IMR-90 (cell line): ENCODE measurements at places on chromosomes 5 and 9.
A peak's percentile ranks its signal among the peaks of the same experiment; 100 is the strongest.

GRCh38 chr9:97904725-97905124, 17.6 kb downstream of the TRMO start:
- H3K4me1 ChIP-seq: no peaks in the 10 kb centered on the region
- DNase-seq: no peak
- no peak overlapping the region for H3K27ac ChIP-seq
- no peaks in the 10 kb centered on the region for H3K27me3 ChIP-seq
- peaks cover 8% of the 10 kb centered on the region for H3K36me3 ChIP-seq
- no peak overlapping the region for H3K4me3 ChIP-seq

DNA sequence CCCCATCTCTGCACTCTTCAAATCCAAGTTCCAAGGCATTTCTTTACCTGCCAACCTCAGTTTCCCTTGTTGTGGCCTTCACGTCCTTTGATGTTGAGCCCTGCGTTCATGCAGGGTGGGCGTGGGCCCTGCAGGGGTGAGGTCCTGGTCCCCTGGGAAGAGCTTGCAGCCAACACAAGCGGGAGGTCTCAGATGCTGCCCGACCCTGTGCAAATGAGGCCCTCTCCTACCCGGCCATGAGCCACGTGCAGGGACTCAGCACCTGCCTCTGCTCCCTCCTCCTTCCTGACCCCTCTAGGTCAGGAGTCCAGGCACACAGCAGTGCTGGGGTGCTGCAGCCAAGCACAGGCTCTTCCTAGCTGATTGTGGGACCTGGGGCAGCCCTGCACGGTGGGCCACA, 124.5 kb downstream of the ADAMTS2 start:
- peaks cover 5% of the 10 kb centered on the region for H3K4me1 ChIP-seq
- H3K27ac ChIP-seq: no peak overlapping the region
- H3K36me3 ChIP-seq: peaks cover 5% of the 10 kb centered on the region
- no peak for DNase-seq
- H3K27me3 ChIP-seq: no peaks in the 10 kb centered on the region

GRCh38 chr5:10601246-10602030, 37.6 kb downstream of the ANKRD33B start:
- H3K27ac ChIP-seq: peak overlapping the region; percentile 15; the same call in 1 of the 2 replicates
- H3K4me3 ChIP-seq: no peak overlapping the region
- H3K36me3 ChIP-seq: no peaks in the 10 kb centered on the region
- peak; percentile 91 for DNase-seq
- no peaks in the 10 kb centered on the region for H3K27me3 ChIP-seq

- H3K4me1 ChIP-seq: no peaks in the 10 kb centered on the region
- no peak overlapping the region for H3K4me3 ChIP-seq
- DNase-seq: no peak
- H3K27ac ChIP-seq: no peak overlapping the region
- H3K27me3 ChIP-seq: no peaks in the 10 kb centered on the region
- H3K36me3 ChIP-seq: no peaks in the 10 kb centered on the region
These were observed 679.9 kb downstream of the ISL1 start for GRCh38 chr5:52063186-52063585.

GRCh38 chr5:143249851-143250250, 153.6 kb downstream of the NR3C1 start:
- H3K36me3 ChIP-seq: no peaks in the 10 kb centered on the region
- no peak overlapping the region for H3K4me3 ChIP-seq
- peaks cover 20% of the 10 kb centered on the region for H3K4me1 ChIP-seq
- H3K27ac ChIP-seq: peak overlapping the region; percentile 85; the same call in 1 of the 2 replicates

- H3K27me3 ChIP-seq: peaks cover 4% of the 10 kb centered on the region; the same call in 1 of the 2 replicates
- H3K4me3 ChIP-seq: peak overlapping the region; percentile 47
- H3K27ac ChIP-seq: no peak overlapping the region; the same call in 1 of the 2 replicates
- H3K36me3 ChIP-seq: no peaks in the 10 kb centered on the region
- no peak for DNase-seq
These were observed 665 bp downstream of the TCF7 start for GRCh38 chr5:134114886-134115805.

GRCh38 chr9:123395276-123395688, 39.3 kb downstream of the CRB2 start:
- H3K36me3 ChIP-seq: no peaks in the 10 kb centered on the region
- no peaks in the 10 kb centered on the region for H3K4me1 ChIP-seq
- H3K27ac ChIP-seq: no peak overlapping the region
- no peaks in the 10 kb centered on the region; the same call in 1 of the 2 replicates for H3K27me3 ChIP-seq

GRCh38 chr5:13749766-13750165, 194.7 kb downstream of the DNAH5 start:
- peaks cover 15% of the 10 kb centered on the region for H3K36me3 ChIP-seq
- H3K4me3 ChIP-seq: no peak overlapping the region
- no peaks in the 10 kb centered on the region for H3K27me3 ChIP-seq
- no peak for DNase-seq

- no peaks in the 10 kb centered on the region for H3K27me3 ChIP-seq
- no peak overlapping the region for H3K4me3 ChIP-seq
- H3K27ac ChIP-seq: no peak overlapping the region
- no peaks in the 10 kb centered on the region for H3K4me1 ChIP-seq
These were observed 214.1 kb upstream of the MEF2C start for GRCh38 chr5:89097103-89097502.

GRCh38 chr5:171299851-171300250, 9.2 kb upstream of the TLX3 start:
- H3K4me1 ChIP-seq: peaks cover 8% of the 10 kb centered on the region
- H3K27ac ChIP-seq: no peak overlapping the region
- peaks cover 5% of the 10 kb centered on the region; the same call in 1 of the 2 replicates for H3K36me3 ChIP-seq
- peak; percentile 52 for DNase-seq
- no peak overlapping the region for H3K4me3 ChIP-seq
- H3K27me3 ChIP-seq: peaks cover 10% of the 10 kb centered on the region

- H3K4me3 ChIP-seq: no peak overlapping the region
- no peaks in the 10 kb centered on the region for H3K36me3 ChIP-seq
- H3K27me3 ChIP-seq: no peaks in the 10 kb centered on the region
- H3K4me1 ChIP-seq: no peaks in the 10 kb centered on the region
- DNase-seq: no peak
These were observed 278.0 kb downstream of the NTRK2 start for GRCh38 chr9:84947412-84947972.

DNA sequence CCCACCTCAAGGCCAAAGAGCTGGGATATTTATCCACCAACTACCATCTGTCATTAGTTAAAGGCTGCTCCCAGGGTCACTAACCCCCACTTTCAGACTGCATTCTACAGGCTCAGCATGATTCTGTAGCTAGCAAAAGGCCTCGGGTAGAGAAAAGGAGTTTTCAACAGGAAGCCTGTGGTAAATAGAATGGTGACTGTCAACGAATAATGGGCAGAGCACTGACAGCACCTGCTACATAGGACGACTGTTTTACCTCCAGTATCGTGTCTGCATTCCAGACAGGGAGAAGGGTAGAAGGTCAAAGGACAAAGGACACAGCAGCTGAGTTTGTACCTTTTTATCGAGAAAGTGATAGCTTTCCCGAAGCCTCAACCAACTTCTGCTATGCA, 20.3 kb downstream of the MFAP3 start:
- H3K27ac ChIP-seq: no peak overlapping the region
- DNase-seq: no peak
- H3K4me3 ChIP-seq: no peak overlapping the region
- peaks cover 3% of the 10 kb centered on the region; the same call in 1 of the 2 replicates for H3K36me3 ChIP-seq
- H3K27me3 ChIP-seq: no peaks in the 10 kb centered on the region

DNA sequence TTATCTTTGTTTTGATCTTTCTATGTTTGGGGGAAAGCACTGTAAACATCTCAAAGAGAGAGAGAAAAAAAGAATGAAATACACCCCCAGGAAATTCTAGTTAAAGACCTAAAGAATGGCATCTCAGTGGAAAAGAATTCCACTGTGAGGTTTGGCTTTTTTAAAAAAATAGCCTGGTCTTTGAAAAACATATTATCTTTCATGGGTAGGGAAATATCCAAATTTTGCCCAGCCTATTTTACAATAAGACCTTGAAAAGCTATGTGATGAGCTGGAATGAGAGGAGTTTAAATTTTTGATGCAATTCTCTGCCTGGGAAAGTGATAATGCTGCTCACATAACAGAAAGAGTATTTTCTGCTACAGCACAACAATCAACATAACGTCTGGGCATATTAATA, 348.1 kb upstream of the WWC1 start:
- DNase-seq: no peak
- H3K36me3 ChIP-seq: no peaks in the 10 kb centered on the region
- no peak overlapping the region for H3K4me3 ChIP-seq
- H3K4me1 ChIP-seq: peaks cover 15% of the 10 kb centered on the region
- H3K27ac ChIP-seq: no peak overlapping the region
- H3K27me3 ChIP-seq: no peaks in the 10 kb centered on the region

GRCh38 chr5:7897014-7897600, 28.2 kb downstream of the MTRR start:
- peaks cover 38% of the 10 kb centered on the region for H3K36me3 ChIP-seq
- peak; percentile 52 for DNase-seq
- no peak overlapping the region for H3K4me3 ChIP-seq
- peaks cover 2% of the 10 kb centered on the region; the same call in 1 of the 2 replicates for H3K4me1 ChIP-seq
- no peaks in the 10 kb centered on the region for H3K27me3 ChIP-seq

GRCh38 chr5:93884254-93884653, 142.9 kb upstream of the POU5F2 start:
- no peaks in the 10 kb centered on the region for H3K27me3 ChIP-seq
- no peak overlapping the region for H3K4me3 ChIP-seq
- no peak overlapping the region for H3K27ac ChIP-seq
- H3K36me3 ChIP-seq: no peaks in the 10 kb centered on the region
- H3K4me1 ChIP-seq: no peaks in the 10 kb centered on the region

- no peak for DNase-seq
- H3K4me3 ChIP-seq: no peak overlapping the region
- no peak overlapping the region for H3K27ac ChIP-seq
- H3K27me3 ChIP-seq: no peaks in the 10 kb centered on the region
These were observed 9.2 kb downstream of the JADE2 start for GRCh38 chr5:134534726-134535110.

- peaks cover 11% of the 10 kb centered on the region for H3K4me1 ChIP-seq
- H3K27me3 ChIP-seq: no peaks in the 10 kb centered on the region
- H3K36me3 ChIP-seq: no peaks in the 10 kb centered on the region
- H3K4me3 ChIP-seq: no peak overlapping the region
- no peak for DNase-seq
These were observed 137.4 kb downstream of the GPBP1 start for GRCh38 chr5:57311251-57311650.

GRCh38 chr9:122122903-122123632, 30.0 kb upstream of the TTLL11 start:
- no peaks in the 10 kb centered on the region; the same call in 1 of the 2 replicates for H3K27me3 ChIP-seq
- no peak overlapping the region for H3K27ac ChIP-seq
- DNase-seq: peak; percentile 66
- peaks cover 13% of the 10 kb centered on the region for H3K4me1 ChIP-seq
- no peak overlapping the region for H3K4me3 ChIP-seq
- no peaks in the 10 kb centered on the region for H3K36me3 ChIP-seq

- DNase-seq: no peak
- H3K4me1 ChIP-seq: no peaks in the 10 kb centered on the region
- H3K4me3 ChIP-seq: no peak overlapping the region
- H3K36me3 ChIP-seq: no peaks in the 10 kb centered on the region
- no peaks in the 10 kb centered on the region for H3K27me3 ChIP-seq
These were observed 20.5 kb downstream of the SELENOP start for GRCh38 chr5:42791151-42791550.

DNA sequence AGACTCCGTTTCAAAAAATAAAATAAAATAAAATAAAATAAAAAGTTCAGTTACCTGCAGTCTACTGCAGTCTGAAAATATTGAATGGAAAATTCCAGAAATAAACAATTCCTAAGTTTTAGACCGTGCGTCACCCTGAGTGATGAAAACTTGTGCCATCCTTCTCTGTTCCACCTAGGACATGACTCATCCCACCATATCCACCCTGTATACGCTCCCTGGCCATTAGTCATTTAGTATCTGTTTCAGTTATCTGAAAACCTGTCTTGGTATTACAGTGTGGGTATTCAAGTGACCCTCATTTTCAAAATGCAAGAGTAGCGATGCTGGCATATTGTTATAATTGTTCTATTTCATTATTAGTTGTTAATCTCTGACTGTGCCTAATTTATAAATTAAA, 51.8 kb upstream of the TEX48 start:
- no peaks in the 10 kb centered on the region for H3K36me3 ChIP-seq
- no peak overlapping the region for H3K4me3 ChIP-seq
- H3K4me1 ChIP-seq: peaks cover 2% of the 10 kb centered on the region; the same call in 1 of the 2 replicates
- H3K27ac ChIP-seq: no peak overlapping the region

DNA sequence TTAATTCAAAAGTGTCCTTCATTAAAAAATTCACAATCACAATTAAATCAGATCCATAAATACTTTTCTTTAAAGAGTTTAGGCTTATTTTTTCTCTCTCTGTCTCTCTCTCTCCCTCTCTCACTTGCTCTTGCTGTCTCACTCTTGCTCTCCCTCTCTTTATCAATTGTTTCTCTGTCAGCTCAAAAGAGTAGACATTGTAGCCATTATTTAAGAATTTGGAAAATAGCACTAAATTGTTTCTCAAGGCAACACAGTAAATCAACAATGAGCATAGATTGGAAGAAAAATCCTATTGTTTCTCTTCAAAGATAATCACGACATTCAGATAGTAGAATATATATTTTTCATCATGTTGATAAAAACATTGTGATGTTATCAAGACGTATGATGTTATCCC, 1114.0 kb downstream of the PTPRD start:
- DNase-seq: no peak
- H3K4me1 ChIP-seq: no peaks in the 10 kb centered on the region
- no peaks in the 10 kb centered on the region for H3K27me3 ChIP-seq
- H3K27ac ChIP-seq: no peak overlapping the region
- no peak overlapping the region for H3K4me3 ChIP-seq

GRCh38 chr5:36374266-36374862, 72.7 kb upstream of the RANBP3L start:
- H3K27ac ChIP-seq: no peak overlapping the region
- H3K4me3 ChIP-seq: no peak overlapping the region
- H3K27me3 ChIP-seq: peaks cover 4% of the 10 kb centered on the region
- no peaks in the 10 kb centered on the region for H3K36me3 ChIP-seq
- peak; percentile 48 for DNase-seq

DNA sequence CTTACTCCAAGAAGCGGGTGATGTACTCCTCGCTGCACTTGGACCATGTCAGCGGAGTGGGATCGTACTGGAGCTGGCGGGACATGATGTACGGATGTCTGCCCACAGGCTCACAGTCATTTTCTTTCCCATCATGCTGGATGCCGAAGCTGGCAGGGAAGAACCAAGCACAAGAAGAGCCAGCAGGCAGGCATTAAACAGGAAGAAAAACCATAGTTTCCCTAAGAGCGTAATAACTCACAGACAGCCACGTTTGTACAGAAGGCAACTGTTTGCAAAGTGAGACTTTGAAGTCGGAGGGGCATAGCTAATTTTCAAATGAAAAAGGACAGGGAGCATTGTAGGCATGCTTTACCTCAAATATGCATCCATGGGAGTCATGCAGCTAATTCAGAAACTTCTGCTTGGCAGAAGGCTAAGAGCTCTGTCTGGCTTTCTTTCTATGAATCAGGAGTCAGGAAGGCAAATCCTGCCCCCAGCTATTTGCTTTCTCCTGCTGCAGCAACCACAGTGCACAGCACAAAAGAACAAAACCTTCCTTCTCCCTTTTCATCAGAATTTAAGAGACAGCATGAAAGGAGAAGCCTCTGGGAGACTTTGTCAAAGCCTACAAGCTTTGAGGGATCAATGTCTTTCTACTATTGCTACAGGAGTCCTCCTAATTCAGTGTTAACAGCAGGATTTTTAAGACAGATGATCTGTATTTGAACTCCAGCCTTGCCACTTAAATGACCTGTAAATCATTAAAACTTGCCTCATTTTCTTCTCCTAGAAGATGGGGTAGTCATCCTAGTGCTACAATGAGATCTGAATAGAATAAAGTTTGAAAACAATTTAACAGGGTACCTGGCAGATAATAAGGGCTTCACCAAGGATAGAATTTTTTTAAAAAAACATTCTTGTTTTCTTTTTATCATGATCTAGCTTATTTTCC, 209.1 kb downstream of the TARS1 start:
- no peaks in the 10 kb centered on the region for H3K27me3 ChIP-seq
- H3K4me3 ChIP-seq: no peak overlapping the region
- peaks cover 8% of the 10 kb centered on the region for H3K4me1 ChIP-seq
- H3K36me3 ChIP-seq: peaks cover 4% of the 10 kb centered on the region
